ENCODE measurements at places on chromosomes 5 and 9.

GRCh38 chr5:168790002-168790635, 211.0 kb upstream of the PANK3 start:
- DNase-seq, result no peak

GRCh38 chr9:13732290-13732689, 452.8 kb upstream of the MPDZ start:
- peak; percentile 73 for DNase-seq

GRCh38 chr9:120860083-120860482, 16.9 kb downstream of the PHF19 start:
- DNase-seq, result peak; percentile 93

- peak; percentile 44 for DNase-seq
These were observed 89.4 kb downstream of the RGS7BP start for GRCh38 chr5:64595031-64595855.

GRCh38 chr5:26579712-26580111, 458.7 kb downstream of the CDH9 start:
- peak; percentile 49 for DNase-seq

- no peak for DNase-seq
These were observed 387.7 kb downstream of the BNC2 start for GRCh38 chr9:16482764-16483163.

- no peak for DNase-seq
These were observed 3.0 kb downstream of the GRK6 start for GRCh38 chr5:177429248-177430040.
